ENCODE measurements at places on chromosomes 7 and 10.

DNA sequence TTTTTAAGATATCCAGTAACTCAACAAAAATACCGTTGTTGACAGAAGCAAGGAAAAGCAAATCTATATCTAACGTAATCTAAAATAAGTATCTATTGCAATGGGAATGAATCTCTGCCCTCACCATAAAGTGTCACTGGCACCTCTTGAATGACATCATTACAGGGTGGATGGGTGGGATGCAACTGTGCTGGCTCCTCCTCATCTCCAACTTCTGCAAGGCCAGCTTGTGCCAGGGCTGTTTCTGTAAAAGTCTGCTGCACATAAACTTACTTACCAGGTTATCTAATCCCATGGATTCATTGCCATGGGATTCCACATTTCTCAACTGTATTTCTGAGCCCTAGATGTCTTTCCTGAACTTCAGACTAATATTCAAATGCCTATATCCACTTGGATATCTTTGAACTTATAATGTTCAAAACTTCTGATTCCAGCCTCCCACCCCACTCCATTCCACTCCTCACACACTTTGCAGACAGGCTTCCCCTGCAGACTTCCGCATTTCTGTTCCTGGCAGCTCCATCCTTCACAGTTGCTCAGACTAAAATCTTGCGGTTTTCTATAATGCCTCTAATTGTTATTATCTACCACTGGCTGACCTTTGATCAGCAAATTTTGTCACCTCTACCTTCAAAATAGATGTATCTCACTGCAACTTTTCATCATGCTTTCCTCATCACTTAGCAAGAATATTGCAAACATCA lies 10.7 kb downstream of the FGL2 start:
- no peak for DNase-seq

GRCh38 chr7:21352540-21353387 lies 75.1 kb upstream of the SP4 start:
- DNase-seq, result no peak

DNA sequence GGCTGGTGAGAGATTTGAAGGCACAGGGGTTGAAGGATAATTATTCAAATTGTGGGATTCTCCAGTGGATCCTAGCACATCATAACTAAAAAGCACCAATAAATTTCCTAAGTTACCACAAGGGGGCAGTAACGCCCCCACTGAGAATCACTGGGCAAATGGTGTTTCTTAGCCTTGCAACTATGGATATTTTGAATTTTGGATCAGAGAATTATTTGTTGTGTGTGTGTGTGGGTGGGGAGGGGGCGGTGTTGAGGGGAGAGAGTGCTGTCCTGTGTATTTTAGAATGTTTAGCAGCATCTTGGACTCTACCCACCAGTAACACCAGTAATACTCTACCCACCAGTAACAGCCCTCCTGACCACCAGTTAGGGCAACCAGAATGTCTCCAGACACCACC lies 63.3 kb upstream of the PRKG1 start:
- no peak for DNase-seq

- no peak for DNase-seq
These were observed 23.3 kb downstream of the PRTFDC1 start for GRCh38 chr10:24929056-24929544.

- DNase-seq, result no peak
These were observed 322.7 kb downstream of the GFRA1 start for GRCh38 chr10:115950320-115950719.

GRCh38 chr10:78171633-78172400 lies 138.2 kb downstream of the RPS24 start:
- DNase-seq, result no peak

GRCh38 chr10:122657255-122657654 lies 42.4 kb downstream of the C10orf120 start:
- no peak for DNase-seq

DNA sequence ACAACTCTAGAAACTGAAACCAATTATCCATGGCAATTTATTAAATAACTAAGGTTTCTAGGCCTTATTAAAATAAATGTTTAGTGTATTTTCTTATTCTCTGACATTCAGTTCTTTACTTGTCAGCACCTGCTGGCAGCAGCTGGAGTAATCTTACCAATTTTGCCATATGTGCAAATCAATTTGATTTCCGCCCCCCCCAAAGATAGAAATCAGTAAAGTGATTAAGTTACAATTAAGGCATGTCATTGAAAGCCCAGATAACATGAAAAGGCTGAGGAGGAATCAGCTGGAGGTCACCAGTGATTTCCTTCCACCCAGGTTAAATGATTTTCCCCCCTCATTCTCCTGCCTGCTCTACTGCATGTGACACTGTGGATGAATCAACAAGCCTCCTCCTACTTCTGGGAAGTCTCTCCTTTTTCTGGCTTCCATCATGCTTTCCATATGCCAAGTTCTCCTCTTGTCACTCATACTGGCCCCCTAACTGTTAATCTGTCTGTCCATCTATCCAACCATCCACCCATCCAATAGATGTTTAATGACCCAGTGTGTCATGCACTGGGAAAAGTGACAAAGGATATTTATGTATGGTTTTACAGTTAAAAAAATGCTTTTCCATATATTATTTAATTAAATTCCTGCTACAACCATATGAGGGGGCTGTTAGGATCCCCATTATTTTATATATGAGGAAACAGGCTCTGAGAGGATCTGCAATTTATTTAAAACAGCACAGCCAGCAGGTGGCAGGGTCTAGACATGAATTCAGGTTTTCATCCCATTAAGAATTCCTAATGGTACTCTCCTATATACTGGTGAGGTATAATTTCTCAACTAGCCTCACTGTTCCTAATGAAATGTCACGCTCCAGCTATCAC lies 116.5 kb downstream of the ATXN7L1 start:
- DNase-seq, result no peak

GRCh38 chr10:98366062-98366530 lies 48.9 kb downstream of the PYROXD2 start:
- no peak for DNase-seq

- DNase-seq, result no peak
These were observed 91.9 kb upstream of the PIK3CG start for GRCh38 chr7:106773228-106773627.

DNA sequence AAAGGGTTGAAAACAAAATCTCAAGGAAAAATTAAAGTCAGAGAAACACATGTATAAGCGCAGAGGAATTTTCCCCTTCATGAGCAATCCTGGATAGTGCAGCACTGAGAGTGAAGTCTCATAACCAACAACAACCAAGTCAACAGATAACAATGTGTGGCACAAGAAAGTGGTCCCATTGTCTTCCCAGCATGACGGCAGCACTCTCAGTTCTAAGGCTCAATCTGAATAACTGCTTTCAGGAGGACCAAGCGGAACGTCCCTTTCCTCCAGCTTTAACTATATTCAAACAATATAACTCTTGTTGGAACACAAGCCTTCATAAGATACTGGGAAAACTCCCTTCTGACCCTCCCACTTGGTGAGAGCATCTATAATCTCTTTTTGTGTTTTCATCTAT lies 137.9 kb downstream of the RAPGEF5 start:
- DNase-seq, result no peak

- no peak for DNase-seq
These were observed 125.1 kb upstream of the VIPR2 start for GRCh38 chr7:159269745-159270144.

GRCh38 chr7:158310924-158311666 lies 276.5 kb downstream of the PTPRN2 start:
- DNase-seq, result no peak

- no peak for DNase-seq
These were observed 27.2 kb downstream of the ADCYAP1R1 start for GRCh38 chr7:31079126-31079823.

DNA sequence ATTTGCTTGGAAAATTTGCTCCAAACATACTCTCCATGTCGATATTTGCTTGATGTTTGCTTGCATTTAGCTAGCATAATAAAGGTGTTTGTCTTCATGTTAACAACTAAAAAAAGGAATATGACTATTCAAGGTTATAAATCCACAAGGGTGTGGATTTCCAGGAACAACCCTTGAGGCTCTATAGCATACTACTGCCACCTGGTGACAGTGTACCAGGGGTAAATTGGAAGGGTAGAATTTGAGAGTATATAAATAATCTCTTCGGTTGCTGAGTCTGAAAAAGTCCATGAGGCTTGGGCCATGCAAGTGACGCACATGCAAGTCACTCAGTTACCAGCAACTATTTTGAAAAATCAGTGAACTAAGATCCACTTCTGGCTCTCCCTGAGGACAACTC lies 68.4 kb downstream of the SLIT1 start:
- no peak for DNase-seq

DNA sequence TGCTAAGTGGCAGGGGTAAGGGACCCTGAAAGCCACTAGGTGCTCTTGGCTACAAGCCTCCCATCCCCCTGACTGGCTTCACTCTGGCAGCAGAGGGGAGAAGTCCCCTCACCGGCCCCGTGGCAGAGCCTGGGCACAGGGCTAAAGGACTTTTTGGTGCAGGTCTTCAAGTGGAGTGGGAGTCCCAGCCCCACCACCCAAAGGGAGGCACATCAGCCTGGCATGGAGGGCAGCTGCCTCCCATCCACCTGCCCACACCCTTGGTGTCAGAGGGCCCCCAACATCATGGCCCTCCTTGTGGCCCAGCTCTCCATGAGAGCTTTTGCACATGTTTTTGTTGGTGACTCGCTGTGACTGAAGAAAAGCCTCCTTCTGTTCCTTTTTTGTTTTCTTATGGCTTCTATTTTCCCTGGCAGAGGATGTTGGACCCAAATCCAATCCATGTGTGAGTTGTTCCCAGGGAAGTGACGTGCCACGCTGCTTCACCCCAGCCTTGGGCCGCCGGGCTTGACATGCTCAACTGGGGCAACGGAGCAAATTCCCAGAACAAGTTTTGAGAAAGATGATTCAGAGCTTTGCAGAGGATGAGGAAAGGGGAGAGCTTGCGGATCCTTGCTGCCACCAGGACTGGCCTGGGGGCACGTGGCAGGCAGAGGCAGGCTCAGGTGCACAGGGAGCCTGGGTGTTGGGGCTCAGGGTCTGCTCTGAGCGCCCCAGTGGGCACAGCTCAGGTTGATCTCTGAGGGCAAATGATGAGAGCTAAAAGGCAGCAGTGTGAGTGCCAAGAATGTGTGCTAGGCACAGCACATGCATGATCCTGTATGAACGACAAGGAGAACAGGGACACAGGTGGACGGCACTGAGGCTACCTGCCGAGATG lies 1.9 kb upstream of the AEBP1 start:
- DNase-seq, result no peak

- no peak for DNase-seq
These were observed 82.6 kb upstream of the ARHGAP21 start for GRCh38 chr10:24806262-24806661.

DNA sequence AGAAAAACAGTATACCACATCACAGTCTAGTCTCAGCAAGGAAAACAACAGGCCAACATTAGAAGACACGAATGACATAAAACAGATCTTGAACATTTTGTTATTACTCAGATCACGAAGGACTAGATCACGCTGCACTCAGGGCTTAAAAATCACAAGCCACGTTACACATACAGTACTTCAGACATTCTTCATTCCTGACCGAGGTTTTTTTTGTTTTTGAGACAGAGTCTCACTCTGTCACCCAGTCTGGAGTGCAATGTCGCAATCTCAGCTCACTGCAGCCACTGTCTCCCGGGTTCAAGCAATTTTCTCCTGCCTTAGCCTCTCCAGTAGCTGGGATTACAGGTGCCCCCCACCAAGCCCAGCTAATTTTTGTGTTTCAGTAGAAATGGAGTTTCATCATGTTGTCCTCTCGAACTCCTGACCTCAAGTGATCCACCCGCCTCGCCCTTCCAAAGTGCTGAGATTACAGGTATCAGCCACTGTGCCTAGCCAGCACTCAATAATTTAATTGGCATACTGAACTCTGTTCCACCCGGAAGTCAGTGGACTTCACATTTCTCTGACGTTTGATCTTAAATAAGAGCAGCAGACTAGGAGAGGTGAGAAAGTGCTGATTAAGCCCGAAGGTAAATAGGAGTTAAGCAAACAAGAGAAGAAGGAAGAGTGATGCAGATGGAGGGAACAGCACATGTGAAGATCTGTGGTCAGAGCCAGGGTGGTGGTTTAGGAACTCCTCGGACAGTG lies 3.5 kb downstream of the AIMP2 start:
- no peak for DNase-seq

DNA sequence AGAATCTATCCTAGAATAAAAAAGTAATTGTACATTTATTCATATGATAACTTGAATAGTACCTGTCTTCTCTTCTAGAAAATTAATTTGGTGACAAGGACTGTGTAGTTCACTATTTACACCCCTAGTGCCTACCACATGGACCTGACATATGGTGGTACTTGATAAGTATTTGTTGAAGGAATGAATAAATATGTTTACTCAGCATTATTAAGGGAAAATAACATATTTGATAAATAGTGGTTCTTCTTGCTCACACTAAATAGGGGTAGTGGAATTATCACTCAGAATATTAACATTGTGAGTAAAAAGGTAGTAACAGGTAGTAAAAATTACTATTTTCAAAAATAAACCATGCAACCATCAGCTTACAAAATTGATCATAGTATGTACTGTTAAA lies 2.8 kb downstream of the SHTN1 start:
- no peak for DNase-seq

GRCh38 chr7:43879477-43879876 lies 10.2 kb upstream of the MRPS24 start:
- no peak for DNase-seq

GRCh38 chr10:89090756-89091445 lies 100.3 kb downstream of the FAS start:
- DNase-seq, result no peak

DNA sequence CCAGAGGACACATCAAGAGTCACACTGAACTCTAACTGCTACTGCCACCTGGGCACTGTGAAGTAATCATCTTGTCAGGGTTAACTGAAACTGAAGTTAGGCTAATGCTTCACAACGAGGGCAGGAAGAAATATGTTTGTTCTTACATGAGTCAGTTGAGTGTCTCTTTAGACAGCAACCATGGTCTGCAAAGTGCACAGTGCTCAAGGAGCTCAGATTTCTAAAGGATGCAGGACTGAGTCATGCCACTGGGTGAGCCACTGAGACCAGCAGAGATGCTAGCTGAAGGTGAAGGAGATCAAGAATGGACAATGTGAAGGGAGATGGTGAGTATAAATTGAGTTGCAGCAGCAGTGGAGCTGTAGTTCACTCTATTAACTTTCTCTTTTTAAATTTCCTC lies 76.0 kb upstream of the CTTNBP2 start:
- DNase-seq, result no peak

- DNase-seq, result no peak
These were observed 52.2 kb downstream of the UNC5B start for GRCh38 chr10:71264345-71265200.

GRCh38 chr10:6008497-6009142 lies 31.3 kb upstream of the IL15RA start:
- DNase-seq, result no peak

- no peak for DNase-seq
These were observed 430.2 kb upstream of the KCND2 start for GRCh38 chr7:119842786-119843185.

DNA sequence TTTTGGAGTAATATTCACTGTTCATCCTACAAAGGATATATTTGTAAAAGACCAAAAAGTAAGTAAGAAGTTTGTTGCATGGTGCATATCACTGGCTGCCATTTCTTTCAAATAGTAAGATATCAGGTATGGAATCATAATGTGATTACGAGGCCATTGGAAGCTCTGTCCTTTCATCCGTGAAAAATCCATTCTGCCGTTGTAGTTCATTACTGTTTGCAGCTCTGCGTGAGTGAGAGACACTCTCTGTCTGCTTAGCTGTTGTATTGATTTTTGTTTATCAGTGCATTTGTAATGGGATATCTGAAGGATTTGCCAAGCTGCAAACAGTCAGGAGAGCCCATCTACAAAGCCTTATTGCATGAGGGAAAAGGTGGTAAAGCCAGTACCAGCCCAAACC lies 44.1 kb upstream of the SLC39A12 start:
- no peak for DNase-seq
